HTR-8/SVneo (cell line): ENCODE measurements at places on chromosomes 2 and 18.

- DNase-seq, result peak; percentile 63
Measured at GRCh38 chr2:201235860-201236811, 24.2 kb upstream of the CASP8 start.

GRCh38 chr2:23901966-23902846, 24.7 kb downstream of the ATAD2B start:
- DNase-seq, result no peak

DNA sequence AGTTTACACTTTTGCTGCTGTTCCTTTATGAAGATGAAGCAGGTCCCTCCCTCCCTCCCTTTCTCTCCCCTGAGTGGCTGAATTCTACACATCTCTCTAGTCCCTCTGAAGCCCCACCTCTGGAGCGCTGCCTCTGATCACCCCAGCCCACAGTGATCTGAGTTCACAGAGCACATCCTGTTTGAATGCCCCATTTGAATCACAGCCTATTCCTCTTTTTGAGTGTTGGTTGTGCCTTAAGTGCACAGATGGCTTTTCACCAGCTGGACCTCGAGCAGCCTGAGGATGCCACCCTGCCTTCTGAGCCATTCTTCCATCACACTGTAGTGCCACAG, 87.1 kb downstream of the ITGB1BP1 start:
- no peak for DNase-seq

DNA sequence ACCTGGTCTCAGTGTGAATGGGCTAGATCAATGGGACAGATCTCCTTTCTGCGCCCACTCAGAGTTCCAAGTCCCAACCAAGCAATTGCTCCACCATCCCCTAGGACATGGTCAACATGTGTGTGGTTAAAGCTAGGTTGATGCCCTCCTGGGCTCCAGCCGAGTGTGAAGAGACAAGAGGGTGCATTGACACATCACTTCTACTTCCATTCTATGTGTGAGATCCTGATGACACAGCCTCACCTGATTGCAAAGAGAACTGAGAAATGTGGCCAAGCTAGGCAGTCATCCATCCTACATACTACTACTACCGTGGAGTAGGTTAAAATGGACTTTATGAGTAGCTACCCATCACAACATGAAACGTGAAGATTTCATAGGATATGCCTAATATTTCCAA, 106.8 kb downstream of the NCKAP5 start:
- no peak for DNase-seq

GRCh38 chr18:67525328-67526099, 9.0 kb upstream of the DSEL start:
- DNase-seq, result peak; percentile 49

- DNase-seq, result no peak
Measured at GRCh38 chr2:182821182-182821581, 45.3 kb downstream of the FRZB start.

- DNase-seq, result peak; percentile 23
Measured at GRCh38 chr2:83282841-83283240, 1176.2 kb downstream of the SUCLG1 start.

DNA sequence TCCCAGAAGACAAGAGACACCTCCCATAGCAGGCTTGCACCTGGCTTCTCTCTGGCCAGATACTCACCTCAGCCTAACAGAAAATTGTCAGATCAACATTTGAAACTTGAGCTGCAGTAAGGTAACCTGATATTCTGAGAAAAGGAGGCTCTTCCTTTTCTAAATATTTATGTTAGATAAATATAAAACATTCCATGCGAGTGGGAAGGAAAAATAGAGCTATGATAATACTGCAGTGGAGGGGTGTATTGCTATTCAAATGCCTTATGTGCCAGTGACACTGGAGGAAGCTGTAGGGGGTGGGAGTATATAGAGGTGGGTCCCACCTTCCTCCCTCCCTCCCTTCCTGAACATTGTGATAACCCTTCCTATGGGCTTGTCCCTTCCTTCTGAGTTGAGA, 515.5 kb upstream of the CHAC2 start:
- no peak for DNase-seq

DNA sequence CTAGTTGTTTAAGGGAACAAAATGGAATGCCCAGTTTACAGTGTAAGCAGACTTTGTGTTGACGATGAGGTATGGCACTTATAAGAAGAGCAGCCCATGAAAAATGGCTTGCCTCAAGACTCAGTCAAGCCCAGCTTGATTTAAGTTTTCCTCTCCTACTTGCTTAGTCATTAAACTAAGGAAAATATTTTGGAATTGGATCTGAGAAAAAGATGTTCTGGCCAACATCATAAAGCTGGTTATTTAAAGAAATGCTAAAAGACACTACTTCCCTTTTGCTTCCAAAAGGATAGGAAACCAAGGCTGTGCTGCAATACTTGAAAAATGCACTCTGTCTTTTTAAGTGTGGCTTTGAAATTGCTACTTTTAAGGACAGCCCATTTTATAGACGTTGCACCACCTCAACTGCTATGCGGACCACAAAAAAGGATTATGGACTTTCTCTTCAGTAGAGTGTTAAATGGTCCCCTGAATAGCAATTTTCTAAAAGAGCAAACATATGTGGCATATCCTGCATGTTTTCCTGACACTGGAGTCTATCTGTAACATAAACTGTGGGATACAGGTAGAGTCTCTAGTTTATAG, 32.1 kb downstream of the CCDC141 start:
- DNase-seq, result no peak

GRCh38 chr18:12886498-12887126, 2.6 kb upstream of the PTPN2 start:
- DNase-seq, result no peak

- no peak for DNase-seq
Measured at GRCh38 chr18:58338961-58339592, 289.8 kb downstream of the ALPK2 start.

DNA sequence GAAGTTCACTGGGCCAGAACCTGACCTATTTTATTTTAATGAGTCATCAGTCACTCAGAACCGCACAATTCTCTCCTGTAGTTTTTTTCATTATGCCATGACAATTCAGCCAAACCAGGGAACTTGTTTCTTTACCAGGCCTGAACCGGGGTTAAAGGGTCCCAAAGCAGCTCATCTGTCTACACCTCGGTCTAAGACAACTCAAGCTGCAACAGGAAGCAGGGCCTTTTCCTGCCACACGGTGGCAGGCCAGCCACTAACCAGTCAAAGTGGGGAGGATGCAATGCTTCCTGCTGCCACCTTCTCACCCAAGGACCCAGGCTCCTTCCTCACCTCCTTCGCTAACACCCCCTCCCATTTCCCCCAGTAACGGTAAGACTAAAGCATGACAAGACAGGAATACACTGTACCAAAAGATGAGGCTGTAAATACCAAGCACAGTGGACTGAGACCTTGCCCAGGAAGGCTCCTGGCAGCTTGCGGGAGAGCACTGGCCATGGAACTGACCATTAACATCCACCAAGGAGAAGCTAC, 56.7 kb upstream of the ACKR3 start:
- DNase-seq, result peak; percentile 65

GRCh38 chr2:177242121-177242987, 22.2 kb downstream of the NFE2L2 start:
- DNase-seq, result peak; percentile 90

GRCh38 chr18:2978661-2979106, 34.3 kb downstream of the LPIN2 start:
- DNase-seq, result peak; percentile 25

DNA sequence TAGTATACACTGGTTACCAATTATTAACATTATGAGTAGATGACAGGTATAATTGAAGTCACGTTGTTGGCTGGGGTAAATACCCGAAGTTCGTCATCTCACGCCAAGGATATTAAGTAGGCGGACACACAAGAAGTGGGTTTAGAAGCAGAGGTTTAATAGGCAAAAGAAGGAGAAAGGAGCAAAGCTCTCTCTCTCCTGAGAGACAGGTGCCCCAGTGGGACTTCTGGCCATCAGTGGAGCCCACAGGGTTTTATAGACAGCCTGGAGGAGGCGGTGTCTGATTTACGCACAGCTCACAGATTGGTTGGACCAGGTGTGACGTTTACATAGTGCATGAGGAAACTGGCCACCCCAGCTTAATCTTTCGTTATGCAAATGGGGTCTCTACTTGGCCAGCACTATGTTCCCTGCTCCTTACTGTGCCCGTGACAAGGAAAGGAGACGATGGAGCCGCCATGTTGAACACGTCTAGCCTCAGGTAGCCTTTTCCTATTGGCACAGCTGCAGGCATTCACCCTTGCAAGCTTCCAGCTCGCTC, 128.8 kb upstream of the KYNU start:
- no peak for DNase-seq
